ENCODE measurements at places on chromosomes 11 and 22. TPM values are rescaled to one million over a fixed set of nuclear protein-coding genes. Genes with fewer than 3 reads are reported as not detected.

The PLAAT4 gene
- total RNA-seq, result 1.6 TPM

The ANKK1 gene
- total RNA-seq, result 0.10 TPM

The BAD gene
- total RNA-seq, result 72.5 TPM

The MOV10L1 gene
- total RNA-seq, result not detected

The OR6A2 gene
- total RNA-seq, result not detected

The PLA2G3 gene
- total RNA-seq, result not detected

The GDPD4 gene
- not detected for total RNA-seq

The DGAT2 gene
- 1.5 TPM for total RNA-seq

The NLRP14 gene
- not detected for total RNA-seq

The OR5P2 gene
- not detected for total RNA-seq

The CYTH4 gene
- 0.59 TPM for total RNA-seq

The BACE1 gene
- 9.1 TPM for total RNA-seq

The PATE4 gene
- not detected for total RNA-seq

The CHRM1 gene
- 0.07 TPM for total RNA-seq

The ZP1 gene
- total RNA-seq, result 0.10 TPM
